Lung (tissue), 17 donors: ENCODE measurements at places on chromosomes 3 and 15. TPM values are rescaled to one million over a fixed set of nuclear protein-coding genes. Genes with fewer than 3 reads are reported as not detected.

DNA sequence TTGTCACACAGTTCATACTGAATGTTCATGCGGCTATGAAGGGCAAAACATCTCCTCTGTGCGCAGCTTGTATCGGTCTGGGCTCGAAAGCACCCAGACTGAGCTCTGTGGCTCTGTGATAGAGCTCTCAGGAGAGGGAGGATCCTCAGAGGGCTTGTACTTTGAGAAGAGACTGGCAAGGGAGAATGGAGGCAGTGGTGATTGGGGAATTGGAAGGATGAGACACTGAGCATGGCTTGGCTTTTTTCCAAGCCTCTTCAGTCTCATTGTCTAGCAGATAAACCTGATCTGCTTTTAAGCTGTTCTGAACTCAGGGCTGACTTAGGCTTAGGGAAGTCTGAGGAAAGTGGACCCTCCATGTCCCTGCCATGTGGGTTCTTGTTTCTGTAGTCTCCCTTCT is 43.0 kb downstream of the RAD54L2 start:
- peaks cover 7% of the 10 kb centered on the region for H3K36me3 ChIP-seq
- H3K27me3 ChIP-seq, result no peaks in the 10 kb centered on the region
- H3K27ac ChIP-seq, result no peak overlapping the region

- no peak overlapping the region for H3K27ac ChIP-seq
- no peak for DNase-seq
- no peak overlapping the region for H3K4me3 ChIP-seq
Observed at GRCh38 chr15:39301589-39301999, 279.3 kb upstream of the THBS1 start.

- no peak overlapping the region for H3K27ac ChIP-seq
- no peaks in the 10 kb centered on the region for H3K27me3 ChIP-seq
Observed at GRCh38 chr3:55013145-55013925, 85.5 kb upstream of the LRTM1 start.

The CCK gene
- total RNA-seq, result not detected

The OR5K2 gene
- not detected for total RNA-seq

The HDAC11 gene
- total RNA-seq, result 17.3 TPM

The NEK10 gene
- total RNA-seq, result 60.3 TPM

The STRA6 gene
- total RNA-seq, result 0.40 TPM

The ZNF385D gene
- total RNA-seq, result 30.9 TPM
